ENCODE measurements at places on chromosomes 3 and 15.

DNA sequence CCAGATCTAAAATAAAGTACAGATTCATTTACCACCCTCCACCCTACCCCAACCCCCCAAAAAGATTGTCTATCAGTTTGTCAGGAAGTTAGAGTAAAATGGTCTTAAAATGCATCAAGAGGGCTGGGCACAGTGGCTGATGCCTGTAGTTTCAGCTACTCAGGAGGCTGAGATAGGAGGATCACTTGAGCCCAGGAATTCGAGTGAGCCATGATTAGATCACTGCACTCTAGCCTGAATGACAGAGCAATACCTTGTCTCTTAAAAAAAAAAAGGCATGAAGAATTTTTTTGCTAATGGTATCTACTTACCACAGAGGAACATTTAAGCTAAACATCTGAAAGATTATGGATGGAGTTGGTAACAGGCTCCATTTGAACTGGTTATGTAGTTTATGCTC, 71.0 kb downstream of the RBM6 start:
- no peak for DNase-seq

- DNase-seq: no peak
Observed at GRCh38 chr3:11611341-11611799, 32.3 kb downstream of the VGLL4 start.

- DNase-seq: peak; percentile 50
Observed at GRCh38 chr15:64634576-64635498, 140.6 kb downstream of the RBPMS2 start.

DNA sequence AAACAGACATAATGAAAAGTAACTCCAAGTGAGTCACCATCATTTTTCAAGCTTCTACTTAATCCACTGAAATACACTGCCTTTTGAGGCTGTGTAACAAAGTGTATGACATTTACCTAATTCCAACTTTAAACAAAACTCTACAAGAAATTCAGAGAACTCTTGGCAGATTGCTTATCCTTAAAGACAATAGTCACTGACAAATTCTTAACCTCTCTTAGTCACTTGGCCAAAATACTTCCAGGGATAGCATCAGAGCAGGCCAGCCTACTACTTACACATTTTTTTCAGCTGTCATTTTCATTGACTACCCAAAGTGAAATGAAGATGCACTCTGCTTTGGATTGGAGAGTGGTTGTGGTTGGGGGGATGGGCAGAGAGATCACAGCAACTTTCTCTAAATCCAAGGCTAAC, 3.6 kb downstream of the WWTR1 start:
- DNase-seq: no peak

DNA sequence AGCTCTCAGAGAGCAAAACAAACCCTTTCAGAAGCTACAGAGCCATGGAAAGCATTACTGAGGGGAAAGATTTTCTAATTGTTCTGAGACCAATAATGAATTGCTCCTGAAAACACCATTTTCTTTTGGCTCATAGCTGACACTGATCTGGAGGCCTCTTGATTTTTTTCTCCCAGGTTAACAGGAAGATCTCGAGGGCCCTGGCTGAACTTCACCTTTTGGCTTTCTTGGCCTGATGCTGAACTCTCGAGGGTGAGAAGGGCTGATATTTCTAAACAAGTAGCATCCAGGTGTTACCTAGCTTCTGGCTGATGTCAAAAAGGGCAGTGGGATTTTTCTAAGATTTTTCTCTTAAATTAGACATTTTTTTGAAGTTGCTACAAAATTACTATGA, 19.9 kb upstream of the NFKBIZ start:
- no peak for DNase-seq

- DNase-seq: no peak
Observed at GRCh38 chr3:125037498-125038150, 18.2 kb downstream of the HEG1 start.

- no peak for DNase-seq
Observed at GRCh38 chr3:57893156-57893555, 115.1 kb upstream of the FLNB start.

- DNase-seq: no peak
Observed at GRCh38 chr3:125647318-125648014, 52.2 kb upstream of the OSBPL11 start.

- no peak for DNase-seq
Observed at GRCh38 chr15:99709243-99709986, 23.8 kb downstream of the LYSMD4 start.

GRCh38 chr3:15819576-15819975, 21.8 kb upstream of the ANKRD28 start:
- DNase-seq: no peak

DNA sequence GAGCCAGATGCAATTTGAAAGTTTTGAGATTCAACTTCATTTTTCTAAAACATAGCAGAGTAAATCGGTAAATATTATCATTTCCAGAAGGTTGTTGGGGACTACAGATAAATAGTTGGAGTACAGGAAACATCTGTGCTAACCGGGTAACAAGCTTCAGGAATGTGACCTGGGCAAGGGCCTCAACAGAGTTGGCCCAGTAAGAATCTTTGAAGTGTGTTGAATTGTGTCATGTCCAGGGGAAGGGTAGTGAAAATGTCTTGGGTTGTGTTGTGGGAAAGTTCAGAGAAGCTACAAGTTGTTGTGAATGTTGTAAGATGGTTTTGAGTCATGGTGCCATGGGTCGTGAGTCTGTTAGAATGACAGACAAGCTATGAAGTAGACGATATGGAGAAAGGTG, 35.7 kb downstream of the SQOR start:
- no peak for DNase-seq

DNA sequence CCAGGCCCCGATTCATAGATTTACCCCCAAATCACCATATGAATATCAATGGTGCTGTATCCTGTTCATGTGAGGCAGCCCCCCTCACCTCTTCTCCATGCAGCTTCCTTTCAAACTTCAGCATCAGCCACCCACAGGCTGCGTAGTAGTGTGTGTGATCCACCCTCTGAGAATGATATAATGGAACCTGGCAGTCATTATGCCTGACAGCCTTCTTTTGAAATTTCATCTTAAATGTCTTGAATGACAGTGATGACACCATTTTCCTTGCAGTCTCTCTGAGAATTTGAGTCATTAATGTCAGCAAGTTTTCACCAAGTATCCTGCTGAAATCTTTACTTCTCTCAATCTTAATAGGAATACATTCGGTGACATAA, 3.5 kb upstream of the CLRN1 start:
- DNase-seq: no peak

GRCh38 chr3:115960799-115961198, 337.5 kb downstream of the GAP43 start:
- peak; percentile 53 for DNase-seq

DNA sequence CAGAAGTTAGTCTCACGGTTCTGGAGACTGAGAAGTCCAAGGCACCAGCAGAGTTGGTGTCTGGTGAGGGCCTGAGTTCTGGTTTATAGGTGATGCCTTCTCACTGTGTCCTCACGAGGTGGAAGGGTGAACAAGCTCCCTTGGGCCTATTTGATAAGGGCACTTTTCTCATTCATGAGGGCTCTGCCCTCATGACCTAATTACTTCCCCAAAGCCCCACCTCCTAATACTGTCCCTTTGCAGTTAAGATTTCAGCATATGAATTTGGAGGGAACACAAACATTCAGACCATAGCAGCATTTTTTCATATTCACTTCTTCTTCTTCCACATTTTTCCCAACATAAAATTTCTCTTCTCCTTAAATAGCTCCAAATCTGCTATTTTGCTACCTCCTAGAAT, 41.5 kb downstream of the TMEM41A start:
- DNase-seq: no peak

DNA sequence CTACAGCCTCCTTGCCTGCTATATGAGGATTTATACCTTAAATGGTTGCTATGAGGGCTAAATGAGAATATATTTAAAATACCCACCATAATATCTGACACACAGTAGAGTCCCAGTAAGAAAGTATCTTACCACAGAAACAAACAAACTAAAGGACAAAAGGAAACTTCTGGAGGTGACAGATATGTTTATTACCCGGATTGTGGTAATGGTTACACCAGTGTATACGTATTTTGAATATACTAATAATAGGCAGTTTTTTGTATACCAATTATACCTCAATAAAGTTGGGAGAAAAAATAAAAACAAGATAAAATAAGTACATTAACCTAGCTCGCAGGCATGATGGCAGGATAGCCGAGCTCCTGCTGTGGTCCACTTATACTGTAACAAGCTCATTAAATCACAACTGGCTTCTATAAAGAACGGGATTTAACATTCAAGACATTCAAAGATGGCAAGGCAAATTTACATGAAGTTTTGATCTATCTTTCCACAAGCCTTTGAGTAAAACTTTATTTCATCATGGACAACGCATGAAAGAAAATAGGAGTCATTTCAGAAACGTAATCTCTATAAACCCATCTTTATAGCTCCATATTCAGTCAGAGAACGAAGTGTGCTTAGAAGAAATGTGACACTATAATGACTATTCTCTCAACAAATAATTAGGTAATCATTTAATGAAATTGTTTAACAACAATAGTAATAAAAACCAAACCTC, 1.5 kb downstream of the RPN1 start:
- DNase-seq: no peak

GRCh38 chr15:71592203-71592602, 218.2 kb upstream of the NR2E3 start:
- DNase-seq: no peak

GRCh38 chr3:188470508-188471130, 316.7 kb downstream of the LPP start:
- DNase-seq: no peak

GRCh38 chr3:152100491-152101132, 168.1 kb upstream of the MBNL1 start:
- no peak for DNase-seq

GRCh38 chr15:101242160-101242998, 9.5 kb downstream of the CHSY1 start:
- DNase-seq: no peak

GRCh38 chr15:83365370-83365938, 81.0 kb upstream of the BNC1 start:
- peak; percentile 65 for DNase-seq

- DNase-seq: no peak
Observed at GRCh38 chr15:58459045-58459444, 27.3 kb downstream of the LIPC start.

DNA sequence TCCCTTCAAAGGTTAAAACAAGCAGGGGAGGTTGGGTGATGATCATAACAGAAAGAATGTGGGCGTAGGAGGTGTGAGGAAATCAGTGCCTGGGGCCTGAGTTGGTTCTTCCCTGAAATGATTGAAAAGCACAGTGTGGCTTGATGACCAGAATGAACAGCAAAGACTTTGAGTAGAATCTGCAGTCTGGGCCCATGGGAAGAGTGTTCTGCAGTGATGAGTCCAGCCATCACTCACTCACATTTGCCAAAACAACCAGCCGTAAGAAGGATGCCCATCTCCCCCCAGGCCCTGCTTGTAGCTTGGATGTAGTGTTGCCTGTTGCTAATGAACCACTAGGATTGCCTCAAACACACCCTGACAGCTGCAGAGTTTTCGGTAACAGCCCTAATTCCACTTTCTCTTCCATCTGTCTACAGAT, 67.9 kb downstream of the VGLL3 start:
- no peak for DNase-seq

DNA sequence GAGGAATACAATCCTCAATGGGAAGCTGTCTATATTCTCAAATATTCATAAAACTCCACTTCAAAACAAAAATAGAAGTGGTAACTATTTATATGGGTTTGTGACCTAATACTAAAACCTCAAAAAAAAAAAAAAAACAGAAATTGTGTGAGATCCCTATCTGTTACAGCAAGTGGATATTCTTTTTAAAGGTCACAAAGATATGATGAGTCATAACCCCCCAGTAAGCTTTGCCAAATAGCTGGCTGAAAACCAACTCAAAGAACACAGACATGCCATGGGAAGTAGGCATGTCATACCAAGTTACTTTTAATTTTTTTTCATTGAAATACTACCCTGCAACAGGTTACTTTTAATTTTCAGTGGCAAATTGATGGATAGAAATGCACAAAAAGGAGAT, 62.5 kb downstream of the CBLB start:
- DNase-seq: no peak

DNA sequence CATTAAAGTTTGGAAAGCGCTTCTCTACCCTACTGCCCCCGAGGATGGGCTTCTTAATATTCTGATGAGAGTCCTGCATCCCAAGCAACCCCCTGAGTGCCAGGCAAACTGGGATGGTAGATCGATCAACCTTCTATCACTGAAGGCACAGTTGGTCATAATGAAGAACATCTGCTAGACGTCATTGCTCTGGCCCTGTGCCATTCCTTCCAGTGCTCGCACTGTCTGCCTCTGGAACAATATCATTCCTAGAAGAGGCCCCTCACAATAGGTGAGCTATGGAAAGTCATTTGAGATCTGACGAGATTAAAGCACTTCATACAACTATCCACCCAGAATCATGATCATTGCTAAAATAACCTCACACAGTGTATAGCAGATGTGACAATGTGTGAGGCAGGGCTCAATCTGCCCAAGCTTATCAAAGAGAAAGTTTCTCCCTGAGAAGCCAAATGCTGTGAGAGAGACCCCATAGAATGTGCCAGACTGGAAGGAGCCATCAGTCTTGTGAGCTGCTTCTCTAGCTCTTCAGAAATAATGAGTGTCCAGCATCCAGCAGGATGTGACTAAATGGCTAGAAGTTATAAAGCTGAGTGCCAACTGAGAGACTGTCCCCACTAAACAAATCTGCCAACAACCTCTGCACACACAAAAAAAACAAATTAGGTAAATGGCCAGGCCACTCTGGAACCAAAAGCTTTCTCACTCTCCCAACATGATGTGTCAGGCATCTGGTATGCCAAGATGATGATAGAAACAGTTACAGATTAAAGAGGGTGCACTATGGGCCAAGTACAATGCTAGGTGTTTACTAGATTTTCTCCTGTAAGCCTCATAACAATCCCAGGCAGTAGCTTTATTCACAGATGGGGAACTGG, 165.5 kb downstream of the NECTIN3 start:
- no peak for DNase-seq

DNA sequence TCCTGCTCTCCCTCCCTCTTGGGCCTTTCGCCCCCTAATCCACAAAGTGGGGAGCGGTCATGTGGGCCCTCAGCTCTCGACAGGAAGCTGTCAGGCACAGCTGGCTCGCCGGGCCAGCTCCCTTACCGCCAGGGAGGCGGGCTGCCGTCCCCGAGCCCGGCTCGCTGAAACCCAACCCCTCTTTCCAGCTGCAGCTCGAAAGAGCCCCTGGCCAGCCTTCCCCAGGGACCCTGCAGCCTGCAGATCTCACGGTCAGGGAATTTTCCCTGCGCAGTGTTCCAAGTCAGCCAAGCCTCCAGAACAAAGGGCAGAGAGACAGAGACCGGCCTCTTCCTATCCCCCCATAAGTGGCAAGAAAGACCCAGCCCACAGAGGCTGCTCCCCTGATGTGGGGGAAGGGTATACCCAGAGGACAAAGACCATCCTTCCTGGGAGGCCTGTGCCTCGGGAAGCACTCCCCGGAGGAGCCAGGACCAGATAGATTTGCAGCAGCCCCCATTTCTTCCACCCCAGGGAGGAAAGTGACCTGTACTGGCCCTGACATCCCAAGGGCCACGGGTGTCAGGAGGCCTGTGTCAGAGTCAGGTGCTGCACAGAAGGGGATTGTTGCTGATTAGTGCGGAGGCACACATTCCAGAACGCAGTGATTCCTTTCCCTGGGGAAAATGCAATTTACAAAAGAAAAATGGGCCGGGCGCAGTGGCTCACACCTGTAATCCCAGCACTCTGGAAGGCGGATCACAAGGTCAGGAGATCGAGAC, 32.6 kb downstream of the MAGEF1 start:
- peak; percentile 88 for DNase-seq
